T-helper 2 cell (primary cell): ENCODE measurements at places on chromosomes 2 and 18.
A peak's percentile ranks its signal among the peaks of the same experiment; 100 is the strongest.

- DNase-seq: no peak
Observed at GRCh38 chr18:49335677-49336076, 124.8 kb downstream of the DYM start.

GRCh38 chr2:159564081-159564480 is 52.3 kb downstream of the BAZ2B start:
- DNase-seq: no peak

DNA sequence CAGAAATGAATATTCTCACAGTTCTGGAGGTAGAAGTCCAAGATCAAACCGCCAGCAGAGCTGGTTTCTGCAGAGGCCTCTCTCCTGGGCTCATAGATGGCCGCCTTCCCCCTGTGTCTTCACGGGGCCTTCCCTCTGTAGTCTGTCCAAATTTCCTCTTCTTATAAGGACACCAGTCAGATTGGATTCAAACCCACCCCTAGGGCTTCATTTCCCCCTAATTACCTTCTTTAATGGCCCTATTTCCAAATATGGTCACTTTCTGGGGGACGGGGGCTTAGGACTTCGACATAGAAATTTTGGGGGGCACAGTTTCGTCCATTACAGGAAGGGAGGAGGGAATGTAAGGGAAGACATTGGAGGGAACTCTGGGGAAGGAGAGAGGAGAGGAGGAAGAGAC is 132.6 kb downstream of the DDX1 start:
- no peak for DNase-seq

- DNase-seq: no peak
Observed at GRCh38 chr2:2575181-2575577, 244.1 kb upstream of the MYT1L start.

GRCh38 chr2:141940709-141941108 is 190.1 kb downstream of the LRP1B start:
- no peak for DNase-seq

DNA sequence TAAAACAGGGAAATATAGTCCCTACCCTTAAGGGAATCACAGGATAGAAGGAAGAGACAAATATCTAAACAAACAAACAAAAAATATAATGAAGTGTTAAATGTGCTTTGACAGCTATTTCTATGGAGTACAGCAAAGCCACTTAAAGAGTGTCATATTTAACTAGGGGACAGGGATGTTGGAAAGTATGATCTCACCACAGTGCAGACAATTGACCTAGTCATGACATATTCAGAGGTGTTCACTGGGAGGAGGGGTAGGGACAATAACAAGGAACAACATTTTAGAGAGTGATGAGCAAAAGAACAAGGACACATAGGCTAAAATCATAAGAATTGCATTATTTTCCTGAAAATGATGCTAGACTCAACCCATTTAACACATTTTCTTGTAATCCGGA is 107.5 kb downstream of the TMEM163 start:
- no peak for DNase-seq

DNA sequence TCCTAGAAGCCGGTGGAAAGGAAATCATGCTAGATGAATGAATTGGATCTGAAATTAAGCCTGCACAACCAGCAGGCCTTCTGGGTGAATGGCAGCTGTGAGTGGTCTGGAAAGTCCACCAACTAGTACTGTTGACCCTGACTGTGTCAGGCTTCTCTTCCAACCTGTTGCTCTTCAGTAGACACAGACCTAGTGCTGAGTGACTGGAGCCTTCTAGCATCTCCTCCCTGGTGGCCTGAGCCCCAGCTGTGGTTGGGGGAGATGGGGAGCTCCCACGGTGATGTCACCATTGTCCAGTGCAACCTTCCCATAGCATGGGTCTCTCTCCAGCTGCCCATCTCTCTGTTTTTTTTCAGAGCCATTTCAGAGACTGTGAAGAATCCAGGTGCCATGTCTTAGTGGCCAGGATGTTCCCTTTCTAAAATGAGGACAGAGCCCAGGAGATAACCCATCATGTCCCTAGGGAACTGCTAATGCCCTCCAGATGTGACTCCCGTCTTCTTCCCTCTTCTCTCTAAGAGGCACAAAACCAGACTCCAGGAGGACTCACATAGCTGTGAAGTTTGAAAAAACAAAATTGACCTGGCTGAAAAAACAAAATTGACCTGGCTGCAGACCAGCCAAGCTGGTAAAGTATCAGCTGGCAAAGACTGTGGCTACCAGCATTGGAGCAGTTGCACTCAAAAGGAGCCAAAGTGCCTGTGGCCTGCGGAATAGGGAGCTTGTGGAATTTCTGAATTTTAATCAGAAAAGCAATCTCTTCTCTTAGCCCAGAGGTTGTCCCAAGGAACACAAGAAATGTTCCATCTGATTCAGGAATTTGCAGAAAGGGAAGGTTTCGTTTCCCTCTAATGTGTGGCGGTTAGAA is 67.4 kb upstream of the RPL31 start:
- DNase-seq: no peak

- DNase-seq: no peak
Observed at GRCh38 chr2:8526403-8526696, 155.5 kb upstream of the ID2 start.

GRCh38 chr2:237617587-237617982 is 9.8 kb upstream of the LRRFIP1 start:
- DNase-seq: no peak

DNA sequence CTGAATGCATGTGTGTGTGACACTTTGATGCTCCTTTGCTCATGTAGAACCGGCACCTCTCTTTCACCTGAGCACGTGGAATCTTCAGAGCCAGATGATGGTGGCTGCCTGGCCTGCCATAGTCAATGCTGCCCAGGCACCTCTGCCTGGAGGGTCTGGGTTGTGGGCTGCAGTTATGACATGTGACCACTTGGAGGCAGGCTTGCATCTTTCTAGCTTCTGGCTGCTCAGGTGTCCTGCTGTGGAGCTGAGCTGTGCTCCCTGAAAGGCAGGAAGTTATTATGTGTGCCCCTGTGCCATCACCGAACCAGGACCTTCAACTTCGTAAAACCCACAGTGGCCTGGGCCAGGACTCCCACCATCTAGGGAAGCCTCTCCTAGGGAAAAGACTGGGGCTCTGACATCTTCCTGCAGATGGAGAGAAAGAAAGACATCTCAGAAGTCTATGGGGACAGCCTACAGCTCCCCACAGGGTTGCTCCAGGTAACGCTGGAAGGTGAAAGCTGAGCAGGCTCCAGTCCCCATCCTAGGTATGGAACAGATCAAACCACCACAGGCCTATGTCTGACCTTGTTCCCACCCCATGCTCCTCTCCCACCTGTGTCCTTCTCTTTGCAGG is 30.2 kb downstream of the PSD4 start:
- DNase-seq: peak; percentile 56

GRCh38 chr18:59182673-59183072 is 37.3 kb upstream of the GRP start:
- no peak for DNase-seq

DNA sequence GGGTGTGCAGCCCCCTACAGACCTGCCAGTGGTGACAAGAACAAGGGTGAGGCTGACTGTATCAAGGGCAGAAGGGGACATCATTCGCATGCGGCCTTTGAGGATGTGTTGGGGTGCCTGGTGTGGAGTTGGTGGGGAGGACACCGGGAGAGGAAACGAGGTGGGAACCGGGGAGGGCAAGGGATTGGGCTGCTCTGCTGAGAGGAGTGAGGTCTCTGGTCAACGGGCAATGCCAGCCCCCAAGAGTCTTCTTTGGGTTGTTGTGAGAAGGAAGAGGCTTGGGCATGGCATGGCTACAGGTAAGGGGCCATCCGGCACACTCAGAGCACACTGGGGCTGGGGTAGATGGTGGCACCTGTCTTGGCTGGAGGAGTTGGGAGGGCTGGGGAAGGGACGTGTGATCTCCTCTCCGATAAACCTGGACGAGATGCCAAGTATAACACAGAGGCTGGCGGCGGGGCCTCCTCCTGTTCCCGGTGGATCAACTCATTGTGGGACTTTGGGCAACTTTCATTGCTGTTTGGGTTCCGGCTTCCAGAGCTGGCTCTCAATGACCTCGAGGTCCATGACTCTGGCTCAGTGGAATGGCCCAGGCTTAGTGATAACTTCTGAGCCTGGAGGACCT is 37.0 kb downstream of the KCNF1 start:
- DNase-seq: no peak

DNA sequence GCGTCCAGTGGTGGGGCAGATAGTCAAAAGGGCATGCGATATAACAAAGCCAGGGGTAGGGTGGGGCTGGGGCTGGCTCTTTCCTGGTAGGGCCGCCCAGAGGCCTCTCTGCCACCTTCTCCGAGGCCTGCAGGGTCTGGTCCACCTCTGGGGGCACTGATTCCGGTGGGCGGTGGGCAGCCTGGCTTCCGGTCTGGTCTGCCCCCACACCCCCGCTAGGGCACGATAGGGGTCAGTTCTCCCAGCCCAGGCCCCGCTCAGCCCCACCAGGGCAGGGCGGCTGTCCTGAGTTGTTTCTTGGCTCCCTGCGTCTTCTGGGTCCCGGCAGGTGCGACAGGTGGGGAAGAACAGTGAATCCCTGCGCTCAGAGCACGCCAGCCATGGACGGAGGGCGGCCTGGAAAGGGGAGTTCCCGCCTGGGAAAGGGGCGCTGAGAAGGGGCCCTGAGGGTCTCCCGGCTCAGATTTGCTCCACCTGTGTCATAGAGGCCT is 707 bp upstream of the ERFE start:
- DNase-seq: no peak

DNA sequence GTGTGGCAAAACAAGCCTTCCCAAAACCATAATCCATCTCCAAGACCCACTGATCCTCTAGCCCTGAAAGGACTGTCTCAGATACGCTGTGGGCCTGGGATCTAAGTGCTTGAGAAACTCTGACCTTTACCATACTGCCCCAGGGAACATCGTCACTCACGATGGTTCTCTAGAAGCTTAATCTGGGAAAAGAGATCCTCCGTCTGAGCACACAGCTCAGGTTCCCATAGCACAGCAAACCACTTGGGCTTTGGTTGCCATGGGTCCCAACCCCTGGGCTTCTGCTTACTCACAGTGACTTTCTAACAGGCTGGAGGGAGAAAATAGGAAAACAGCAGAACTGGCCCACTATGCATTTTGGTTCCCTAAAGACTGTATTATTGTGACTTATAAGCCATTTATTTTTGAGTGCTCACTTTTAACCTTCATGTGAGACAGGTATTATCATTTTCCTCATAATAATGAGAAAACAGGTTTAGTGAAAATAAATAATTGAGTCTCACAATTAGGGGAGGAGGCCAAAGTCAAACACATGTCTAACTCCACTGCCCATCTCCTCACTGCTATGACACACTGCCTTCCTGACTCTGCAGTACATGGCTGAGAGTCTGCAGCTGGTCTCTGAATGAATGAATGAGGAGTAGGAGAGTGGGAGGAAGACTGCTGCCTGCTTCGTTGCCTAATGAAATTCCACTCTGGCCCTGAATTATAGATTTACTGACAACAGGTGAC is 46.7 kb downstream of the REEP1 start:
- no peak for DNase-seq

GRCh38 chr2:96499061-96499960 is 5.8 kb downstream of the NEURL3 start:
- no peak for DNase-seq

DNA sequence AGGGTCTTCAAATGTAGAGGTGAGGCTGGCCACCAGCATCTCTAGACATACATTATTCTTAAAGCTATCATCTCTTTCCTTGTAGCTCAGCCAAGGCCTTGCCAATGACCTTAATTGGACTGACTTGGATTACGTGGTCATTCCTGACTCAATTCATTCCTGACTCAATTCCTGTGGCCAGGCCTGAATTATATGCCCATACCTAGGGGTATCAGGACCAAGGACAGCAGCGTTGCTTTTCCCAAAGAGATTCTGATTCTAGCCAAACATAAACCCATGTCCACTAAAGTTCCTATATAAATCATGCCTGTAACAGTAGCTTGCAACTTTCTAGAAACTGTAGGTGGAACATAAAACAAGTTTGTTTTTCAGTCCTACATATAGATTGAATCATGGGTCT is 231.7 kb downstream of the ARL6IP6 start:
- DNase-seq: no peak

DNA sequence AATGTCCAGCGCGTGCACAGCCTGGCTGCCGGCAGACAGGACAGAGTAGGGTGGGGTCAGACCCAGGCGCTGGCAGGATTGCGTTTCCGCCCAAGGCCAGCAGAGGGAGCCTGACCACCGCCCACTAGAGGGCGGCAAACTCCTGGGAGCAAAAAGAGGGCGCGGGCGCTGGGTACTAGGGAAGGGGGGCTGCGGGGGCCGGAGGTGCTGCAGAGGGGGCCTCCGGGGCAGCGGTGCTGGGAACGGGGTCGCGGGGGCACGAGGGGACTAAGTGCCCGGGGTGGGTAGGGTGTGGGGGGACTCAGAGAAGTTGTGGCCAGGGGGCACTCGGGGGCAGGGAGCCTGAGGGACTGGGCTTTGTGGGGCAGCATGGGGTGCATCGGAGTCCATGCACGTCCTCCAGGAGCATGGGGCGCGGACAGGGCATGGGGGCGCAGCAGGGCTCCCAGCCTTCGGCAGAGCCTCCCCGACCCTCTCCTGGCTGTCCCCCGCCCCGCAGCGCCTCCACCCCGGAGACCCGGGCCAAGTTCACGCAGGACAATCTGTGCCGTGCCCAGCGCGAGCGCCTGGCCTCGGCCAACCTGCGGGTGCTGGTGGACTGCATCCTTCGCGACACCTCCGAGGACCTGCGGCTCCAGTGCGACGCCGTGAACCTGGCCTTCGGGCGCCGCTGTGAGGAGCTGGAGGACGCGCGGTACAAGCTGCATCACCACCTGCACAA is 3.2 kb downstream of the TEKT4 start:
- DNase-seq: peak; percentile 49
